ENCODE measurements at places on chromosomes 2 and 18. TPM values are rescaled to one million over a fixed set of nuclear protein-coding genes. Genes with fewer than 3 reads are reported as not detected.

The FSHR gene
- not detected for total RNA-seq

- no peak for DNase-seq
Measured at GRCh38 chr2:25981596-25982272, 563 bp downstream of the KIF3C start.

- no peak for DNase-seq
Measured at GRCh38 chr2:68425503-68425902, 41.6 kb downstream of the FBXO48 start.

DNA sequence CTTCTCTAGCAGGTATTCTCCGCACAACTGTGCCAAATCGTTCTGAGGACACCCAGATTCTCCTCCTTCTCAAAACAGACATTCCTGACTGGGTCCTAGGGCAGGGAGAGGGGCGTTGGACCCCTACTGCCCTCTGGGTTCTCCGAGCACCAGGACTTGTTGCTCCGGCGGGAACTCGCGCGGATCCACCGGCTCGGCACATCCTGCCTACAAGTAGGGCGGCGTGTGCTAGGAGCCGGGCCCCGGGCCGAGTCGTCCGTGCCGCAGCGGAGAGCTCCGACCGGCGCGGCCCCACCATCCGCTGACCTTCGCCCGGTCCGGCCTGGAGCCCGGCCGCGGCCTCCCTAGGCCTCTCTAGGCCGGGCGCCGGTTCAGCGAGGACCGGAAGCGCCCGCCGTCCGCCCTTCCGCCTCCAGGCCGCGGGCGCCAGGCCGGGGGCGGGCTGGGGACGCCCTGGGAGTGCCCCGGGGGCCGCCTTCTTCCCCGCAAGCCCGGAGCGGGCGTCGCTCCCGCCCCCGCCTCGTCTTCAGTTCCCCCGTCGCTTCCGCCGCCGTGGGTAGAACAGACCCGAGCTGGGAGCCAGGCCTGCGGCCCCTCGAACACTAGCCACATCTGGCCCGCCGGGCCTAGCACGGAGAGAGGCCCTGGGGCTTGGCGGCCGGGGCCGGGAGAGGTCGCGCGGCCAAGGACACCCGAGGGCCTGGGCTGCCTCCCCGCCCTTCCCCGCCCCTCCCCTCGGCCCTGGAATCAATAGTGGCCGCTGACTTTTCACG, 7.6 kb upstream of the ONECUT2 start:
- no peak for DNase-seq

The NEB gene
- total RNA-seq, result 8.6 TPM

The ABCG8 gene
- total RNA-seq, result not detected

Data from thoracic aorta (tissue), 2 donors.